ENCODE measurements at places on chromosomes 2 and 18. TPM values are rescaled to one million over a fixed set of nuclear protein-coding genes. Genes with fewer than 3 reads are reported as not detected.

The ANKRD53 gene
- total RNA-seq: 6.3 TPM

The TXNDC2 gene
- total RNA-seq: 0.44 TPM

The UGT1A6 gene
- total RNA-seq: not detected

The SNED1 gene
- 40.7 TPM for total RNA-seq

The KIAA2012 gene
- total RNA-seq: not detected

The HOXD13 gene
- not detected for total RNA-seq

The LIMS4 gene
- total RNA-seq: 2.6 TPM

The ST8SIA3 gene
- not detected for total RNA-seq

DNA sequence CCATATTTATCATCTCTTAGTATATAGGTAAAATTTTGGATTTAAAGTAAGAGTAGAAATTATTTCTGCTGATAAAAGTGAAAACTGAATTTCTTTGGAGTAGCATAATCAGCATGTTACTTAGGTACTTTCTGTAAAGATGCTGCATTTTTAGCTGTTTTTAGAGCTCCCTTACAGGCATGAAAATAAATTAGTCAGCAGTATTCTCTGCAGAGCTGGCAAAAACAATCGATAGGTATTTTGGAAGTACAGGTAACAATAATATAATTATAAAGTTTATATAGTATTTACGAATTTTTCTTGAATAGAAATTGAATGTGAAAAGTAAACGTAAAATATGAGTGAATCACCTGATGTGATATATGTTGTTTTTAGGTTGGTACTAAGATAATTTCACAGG lies 83.3 kb downstream of the MIB1 start:
- DNase-seq: no peak

GRCh38 chr2:128619471-128620325 lies 301.0 kb upstream of the HS6ST1 start:
- no peak for DNase-seq

GRCh38 chr2:121689356-121689755 lies 40.1 kb upstream of the CLASP1 start:
- DNase-seq: no peak

- no peak for DNase-seq
Measured at GRCh38 chr2:74924463-74925265, 33.8 kb upstream of the POLE4 start.

DNA sequence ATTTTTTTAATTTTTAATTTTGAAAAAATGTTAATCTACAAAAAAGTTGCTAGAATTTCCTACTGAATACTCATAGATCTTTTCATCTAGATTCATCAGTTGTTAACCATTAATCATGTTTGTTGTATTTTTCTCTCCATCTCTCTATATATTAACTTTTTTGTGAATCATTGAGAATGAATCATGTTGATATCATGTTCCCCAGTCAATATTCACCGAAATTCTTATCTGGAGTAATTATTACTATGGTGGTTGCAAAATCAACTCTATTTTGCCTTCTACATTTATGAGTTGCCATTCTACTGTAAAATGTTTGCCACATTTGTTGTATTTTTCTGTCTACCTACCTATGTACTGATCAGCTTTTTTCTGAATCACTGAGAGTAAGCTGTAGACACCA lies 154.0 kb downstream of the SPP2 start:
- DNase-seq: no peak

- no peak for DNase-seq
Measured at GRCh38 chr2:203915256-203915655, 21.3 kb upstream of the ICOS start.

DNA sequence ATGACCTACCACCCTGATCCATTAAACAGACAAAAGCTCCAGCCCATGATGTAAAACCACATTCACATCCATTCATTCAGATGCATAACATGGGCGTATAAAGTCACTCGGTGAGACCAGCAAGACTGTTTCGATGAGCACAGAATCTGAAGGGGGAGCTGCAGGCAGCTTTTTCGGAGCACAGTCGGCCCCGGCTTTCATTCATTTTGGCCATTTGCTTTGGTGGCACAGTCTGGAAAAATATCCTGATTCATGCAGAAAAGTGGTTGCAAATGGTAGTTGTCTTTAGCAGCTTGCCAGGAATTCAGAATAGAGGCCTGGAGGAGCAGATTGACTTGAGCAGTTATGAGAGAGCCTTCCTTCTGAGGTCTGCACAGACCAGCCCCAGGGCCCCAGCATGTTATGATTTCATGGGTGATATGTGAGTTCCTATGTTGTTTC lies 11.2 kb downstream of the ARID5A start:
- no peak for DNase-seq

- no peak for DNase-seq
Measured at GRCh38 chr2:101577173-101577572, 102.3 kb upstream of the RFX8 start.

DNA sequence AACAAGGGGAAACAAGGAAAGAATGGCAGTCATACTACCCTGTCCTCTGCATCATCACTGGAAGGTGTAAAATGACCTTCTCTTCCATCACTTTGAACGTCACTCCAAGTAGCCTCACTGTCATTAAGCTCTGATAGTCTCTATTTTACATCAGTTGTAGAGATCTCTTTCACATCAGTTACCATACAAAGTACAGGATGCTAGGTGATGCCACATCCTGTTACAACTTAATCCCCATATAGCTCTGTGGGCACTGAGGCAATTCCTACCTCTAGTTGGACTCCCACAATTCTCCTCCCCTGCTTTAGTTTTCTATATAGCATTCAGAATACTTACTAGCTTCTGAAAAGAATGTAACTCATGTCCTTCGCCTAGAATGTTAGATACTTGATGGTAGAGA lies 55.1 kb upstream of the TTC27 start:
- no peak for DNase-seq

DNA sequence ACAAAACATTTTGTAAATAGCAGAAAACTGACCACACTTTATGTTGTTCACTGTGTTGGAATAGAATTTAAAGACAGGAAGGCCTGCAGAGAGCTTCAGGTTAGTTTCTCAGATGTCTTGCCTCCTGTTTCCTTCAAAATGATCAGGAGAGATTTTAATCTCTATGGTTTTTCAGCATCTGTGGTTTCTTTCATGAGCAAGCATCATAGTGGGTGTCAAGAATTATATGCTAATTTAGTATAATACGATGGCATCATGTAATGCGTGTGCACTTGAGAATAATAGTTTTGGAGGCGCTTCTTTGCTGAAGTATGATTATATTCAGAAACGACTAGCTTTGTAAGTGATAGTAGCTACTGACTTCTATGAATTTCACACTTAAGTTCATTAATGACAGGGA lies 149.9 kb downstream of the PLCL1 start:
- DNase-seq: no peak

- no peak for DNase-seq
Measured at GRCh38 chr2:236815746-236816145, 246.1 kb downstream of the ACKR3 start.
